ENCODE measurements at places on chromosomes 6 and 20.

- DNase-seq: no peak
Measured at GRCh38 chr20:6057691-6058090, 3.8 kb upstream of the LRRN4 start.

DNA sequence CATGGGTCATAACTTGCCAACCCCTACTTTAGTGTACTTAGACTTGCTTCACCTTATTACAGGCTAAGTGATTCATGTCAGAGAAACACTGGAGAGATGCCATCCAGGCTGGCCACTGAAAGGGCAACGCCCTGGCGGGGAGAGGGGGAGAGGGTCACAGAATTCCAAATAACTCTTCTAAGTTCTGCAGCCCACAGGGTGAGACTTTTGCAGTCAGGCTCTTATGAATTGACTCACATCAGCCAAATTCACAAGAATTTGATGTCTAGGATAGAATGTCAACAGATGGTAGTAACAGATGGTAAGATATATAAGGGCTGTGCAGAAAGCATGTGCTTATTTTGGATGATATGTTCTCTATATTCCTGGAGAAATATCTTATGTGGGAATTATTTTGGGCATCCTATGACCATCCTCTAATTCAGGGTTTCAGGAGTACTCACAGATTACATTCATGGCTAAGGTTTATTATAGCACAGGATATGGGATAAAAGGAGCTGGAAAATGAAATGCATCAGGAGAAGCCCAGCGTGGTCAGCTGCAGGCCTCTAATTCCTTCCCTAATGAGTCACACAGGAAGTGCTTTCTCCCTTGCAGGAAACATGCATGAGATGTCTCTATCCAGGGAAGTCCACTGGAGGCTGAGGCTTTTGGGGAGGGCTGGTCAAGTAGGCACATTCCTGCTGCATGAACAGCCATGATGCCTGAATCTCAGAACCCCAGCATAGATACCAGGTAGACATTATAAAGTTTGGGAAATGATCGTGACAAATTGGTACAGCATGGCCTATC lies 58.7 kb upstream of the RIN2 start:
- DNase-seq: no peak

DNA sequence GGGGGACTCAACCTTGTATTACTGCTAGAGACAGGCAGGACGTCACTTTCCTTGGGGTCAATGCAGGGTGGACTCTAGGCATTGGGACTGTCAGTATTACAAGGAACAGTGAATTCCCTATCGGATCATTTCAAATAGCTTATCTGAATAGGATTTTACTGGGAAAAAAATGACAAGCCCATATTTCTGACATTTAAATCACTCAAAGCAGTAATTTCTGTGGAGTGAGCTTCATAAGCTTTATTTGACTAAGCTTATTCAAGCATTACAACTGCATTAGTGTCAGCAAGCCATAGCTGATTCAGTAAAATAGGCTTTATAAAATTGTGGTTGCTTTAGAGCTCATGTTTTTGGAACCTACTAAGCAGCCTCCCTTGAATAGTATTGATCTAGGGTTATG lies 44.3 kb downstream of the TRDN start:
- no peak for DNase-seq

GRCh38 chr6:97816526-97816925 lies 533.5 kb upstream of the MMS22L start:
- DNase-seq: no peak

DNA sequence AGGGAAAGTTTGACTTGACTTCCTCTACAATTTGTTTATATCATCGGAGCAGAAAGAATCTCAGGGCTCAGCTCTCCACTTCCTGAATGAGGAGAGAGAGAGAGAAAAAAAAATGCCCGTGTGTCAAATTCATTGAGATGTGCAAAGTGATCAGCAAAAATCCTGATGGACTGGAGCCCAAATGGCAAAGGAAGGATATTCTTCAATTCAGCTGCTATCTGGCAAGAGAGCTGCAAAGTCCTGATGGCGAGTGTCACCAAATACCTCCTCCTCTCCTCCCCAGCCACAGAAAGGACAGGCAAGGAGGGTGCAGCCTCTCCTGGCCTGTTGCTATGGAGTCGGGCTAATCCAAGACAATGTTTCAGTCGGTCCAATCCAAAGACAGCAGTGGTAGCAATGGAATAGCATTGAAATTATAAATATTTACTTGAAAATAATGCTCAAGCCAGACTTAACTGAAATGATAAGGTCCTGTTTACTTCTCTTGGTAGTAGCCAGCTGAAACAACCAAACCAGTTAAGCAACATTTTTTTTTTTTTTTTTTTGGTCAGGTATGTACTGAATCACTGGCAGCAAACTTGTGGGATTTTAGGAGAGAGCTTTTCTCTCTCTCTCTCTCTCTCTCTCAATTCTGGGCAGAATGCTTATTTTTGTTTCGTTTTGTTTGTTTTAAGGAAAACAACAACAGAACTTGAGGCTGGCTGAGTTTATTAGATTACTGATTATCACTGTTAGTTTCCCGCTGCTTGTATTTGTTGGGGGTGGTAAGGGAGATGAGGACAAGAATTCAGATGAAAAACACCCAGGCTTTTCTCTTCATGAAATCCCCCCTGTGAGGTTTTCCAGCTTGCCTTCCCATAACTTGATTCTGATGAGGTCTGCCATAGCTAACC lies 204.2 kb downstream of the BCAS1 start:
- no peak for DNase-seq

Measured in cortex of kidney (tissue), 1 donor.